ENCODE measurements at places on chromosomes 3 and 15. TPM values are rescaled to one million over a fixed set of nuclear protein-coding genes. Genes with fewer than 3 reads are reported as not detected.

The GPR149 gene
- total RNA-seq = 0.16 TPM

The GNAT1 gene
- total RNA-seq = not detected

The SLC22A14 gene
- 0.31 TPM for total RNA-seq

The WDR82 gene
- total RNA-seq = 158 TPM

The DNASE1L3 gene
- 0.94 TPM for total RNA-seq

The EPHA3 gene
- 349 TPM for total RNA-seq

The TMEM266 gene
- total RNA-seq = 4.7 TPM

The PLSCR2 gene
- total RNA-seq = not detected

The ACTC1 gene
- 0.31 TPM for total RNA-seq

The CKMT1B gene
- total RNA-seq = 6.7 TPM

The TMEM158 gene
- 23.4 TPM for total RNA-seq

The KNL1 gene
- 4.7 TPM for total RNA-seq

Data from occipital lobe (tissue), 3 donors.